NCI-H2081 (cell line): ENCODE measurements at places on chromosomes 16 and 17.

- no peak for DNase-seq
Measured at GRCh38 chr17:69505740-69506139, 91.2 kb downstream of the MAP2K6 start.

DNA sequence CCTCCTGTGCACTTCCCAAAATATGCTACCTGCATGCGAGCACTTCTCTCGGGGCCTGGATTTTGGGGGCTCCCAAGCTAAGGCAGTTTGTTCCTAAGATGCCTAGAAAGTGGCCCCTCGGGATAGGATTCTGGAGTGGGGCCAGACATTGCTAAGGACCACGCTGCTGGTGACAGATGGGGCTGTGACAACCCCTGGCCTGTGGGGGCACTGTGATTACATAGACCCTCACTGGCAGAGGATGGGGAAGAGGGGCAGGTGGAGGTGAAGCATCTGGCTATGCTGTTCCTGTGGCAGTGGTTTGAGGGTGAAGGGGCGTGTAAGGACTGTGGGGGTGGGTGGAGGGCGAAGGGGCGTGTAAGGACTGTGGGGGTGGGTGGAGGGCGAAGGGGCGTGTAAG lies 128.4 kb downstream of the ENGASE start:
- DNase-seq: no peak

DNA sequence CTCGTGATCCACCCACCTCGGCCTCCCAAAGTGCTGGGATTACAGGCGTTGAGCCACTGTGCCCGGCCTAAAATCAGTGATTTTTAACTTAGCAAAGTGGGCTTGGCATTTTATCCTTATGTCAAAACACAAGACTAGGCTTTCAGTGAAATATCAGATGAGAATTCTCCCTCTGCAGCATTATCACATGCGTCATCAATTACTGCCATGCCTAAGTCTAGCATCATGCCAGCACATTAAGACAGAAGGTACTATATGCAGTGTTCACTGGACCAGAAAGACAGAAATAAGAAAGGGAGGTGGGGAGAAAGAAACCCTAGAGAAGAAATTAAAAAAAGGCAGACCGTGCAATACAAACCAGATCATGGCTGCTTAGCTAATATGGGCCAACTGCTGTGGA lies 29.8 kb downstream of the GPATCH8 start:
- DNase-seq: no peak

GRCh38 chr16:82405736-82406135 lies 221.0 kb upstream of the CDH13 start:
- no peak for DNase-seq

DNA sequence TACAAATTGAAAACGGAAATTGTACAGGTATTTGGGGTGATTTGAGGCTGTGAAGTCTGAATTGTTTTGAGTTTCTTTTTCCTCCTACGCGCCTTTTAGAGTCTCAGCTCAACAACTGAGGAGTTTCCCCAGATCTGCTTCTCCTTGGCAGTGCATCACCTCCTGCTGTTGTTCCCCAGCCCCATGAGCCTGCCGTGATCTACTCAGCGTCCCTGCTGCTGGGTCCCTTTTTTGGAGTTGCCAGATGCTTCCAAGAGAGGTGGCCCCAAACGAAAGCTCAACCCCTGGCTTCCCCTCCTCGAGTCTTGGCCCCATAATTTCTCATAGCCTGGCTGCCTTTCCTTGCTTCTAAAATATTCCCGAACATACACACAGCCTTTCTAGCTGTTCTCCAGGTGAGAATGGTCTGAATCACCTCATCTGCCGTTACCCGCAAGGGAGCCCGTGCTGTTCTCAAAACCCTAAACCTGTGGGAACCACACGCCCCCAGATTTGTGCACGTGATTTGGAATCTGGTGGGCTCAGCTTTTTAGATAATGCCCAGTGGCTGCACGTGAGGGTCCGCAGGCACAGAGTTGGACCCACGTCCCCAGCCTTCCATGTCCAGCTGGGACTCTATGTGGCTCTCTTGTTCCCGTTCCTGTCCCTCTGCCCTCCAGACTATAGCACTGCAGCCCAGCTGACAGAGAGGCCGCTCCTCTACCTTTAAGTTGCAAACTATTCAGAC lies 179.1 kb upstream of the CHMP6 start:
- DNase-seq: no peak

DNA sequence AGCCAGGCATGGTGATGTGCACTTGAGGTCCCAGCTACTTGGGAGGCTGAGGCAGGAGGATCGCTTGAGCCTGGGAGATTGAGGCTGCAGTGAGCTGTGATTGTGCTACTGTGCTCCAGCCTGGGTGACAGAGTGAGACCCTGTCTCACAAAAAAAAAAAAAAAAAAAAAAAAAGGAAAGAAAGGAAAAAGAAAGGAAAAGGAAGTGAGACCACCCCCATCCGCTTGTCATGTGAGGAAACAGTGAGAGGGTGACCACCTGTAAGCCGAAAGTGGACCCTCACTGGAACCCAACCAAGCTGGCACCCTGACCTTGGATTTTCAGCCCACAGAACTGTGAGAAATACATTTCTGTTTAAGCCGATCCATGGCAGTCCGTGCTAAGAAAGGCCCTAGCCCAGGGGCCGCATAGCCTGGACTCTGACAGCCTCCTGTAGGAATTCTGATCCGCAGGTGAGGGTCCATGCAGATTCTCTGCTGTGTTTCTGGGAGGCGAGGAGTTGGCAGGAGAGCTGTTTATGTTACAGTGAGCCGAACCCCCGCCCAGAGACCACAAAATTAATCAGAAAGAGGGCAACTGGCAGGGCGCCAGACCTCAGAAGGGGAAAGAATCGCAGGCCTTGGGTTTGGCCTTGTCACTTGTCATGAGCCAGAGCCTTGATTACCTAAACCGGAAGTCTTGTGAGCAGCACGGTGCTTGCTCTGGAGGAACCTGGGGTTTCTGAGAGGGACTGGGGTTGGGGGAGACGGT lies 945 bp downstream of the SGSH start:
- DNase-seq: peak; percentile 23

GRCh38 chr16:10519929-10520868 lies 60.2 kb downstream of the EMP2 start:
- no peak for DNase-seq

- no peak for DNase-seq
Measured at GRCh38 chr16:8087597-8088289, 502.6 kb downstream of the TMEM114 start.
